Mesendoderm (in vitro differentiated cells): ENCODE measurements at places on chromosomes 7 and 10.

- no peak for DNase-seq
These were observed 265.3 kb upstream of the LRGUK start for GRCh38 chr7:133861876-133862275.

DNA sequence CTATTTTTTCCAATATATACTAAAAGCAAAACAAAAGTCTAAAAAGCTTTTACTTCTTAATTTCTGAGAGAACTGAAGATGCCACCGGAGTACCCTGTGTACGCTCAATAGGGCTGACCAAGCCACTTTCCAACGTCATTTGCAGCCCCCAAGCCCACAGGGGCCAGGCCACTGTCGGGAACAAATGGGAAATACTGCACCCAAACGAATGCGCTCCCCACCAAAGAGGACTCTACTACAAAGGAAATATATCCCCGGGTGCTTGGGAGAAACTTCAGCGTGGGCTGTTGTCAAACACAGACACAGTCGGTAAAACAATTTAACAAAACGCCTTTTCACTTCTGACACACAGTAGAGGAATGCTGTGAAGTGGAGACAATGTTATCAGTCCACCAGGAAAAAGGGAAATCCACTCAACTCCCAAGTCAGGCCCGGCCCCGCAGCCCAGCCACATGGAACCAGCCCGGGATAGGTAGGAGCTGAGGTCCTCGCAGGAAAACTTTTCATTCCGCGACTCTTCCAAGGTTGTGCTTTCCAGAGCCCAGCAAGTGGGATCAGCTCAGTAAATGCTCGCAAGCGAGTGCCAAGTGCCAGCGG lies 1.4 kb downstream of the PARD3 start:
- peak; percentile 70 for DNase-seq

GRCh38 chr7:86339051-86339450 lies 304.7 kb upstream of the GRM3 start:
- peak; percentile 38 for DNase-seq

DNA sequence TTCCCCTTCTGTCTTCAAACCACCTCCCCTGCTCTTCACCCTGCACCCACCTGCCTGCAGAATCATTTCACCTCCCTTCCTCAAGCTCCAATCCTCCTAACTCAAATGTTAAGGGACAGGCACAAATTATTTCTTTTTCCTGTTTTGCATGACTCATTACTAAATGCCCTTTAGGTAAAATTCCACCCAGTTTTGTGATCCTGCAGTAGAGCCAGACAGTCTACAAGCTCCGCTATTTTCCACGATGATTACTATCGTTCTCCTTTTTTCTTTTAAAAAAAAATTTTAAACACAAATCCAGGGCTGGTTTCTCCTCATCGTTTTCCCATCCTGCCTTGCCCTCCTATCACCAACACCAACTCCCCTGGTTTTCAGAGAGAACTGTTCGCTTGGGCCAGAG lies 186.8 kb upstream of the YAE1 start:
- no peak for DNase-seq

DNA sequence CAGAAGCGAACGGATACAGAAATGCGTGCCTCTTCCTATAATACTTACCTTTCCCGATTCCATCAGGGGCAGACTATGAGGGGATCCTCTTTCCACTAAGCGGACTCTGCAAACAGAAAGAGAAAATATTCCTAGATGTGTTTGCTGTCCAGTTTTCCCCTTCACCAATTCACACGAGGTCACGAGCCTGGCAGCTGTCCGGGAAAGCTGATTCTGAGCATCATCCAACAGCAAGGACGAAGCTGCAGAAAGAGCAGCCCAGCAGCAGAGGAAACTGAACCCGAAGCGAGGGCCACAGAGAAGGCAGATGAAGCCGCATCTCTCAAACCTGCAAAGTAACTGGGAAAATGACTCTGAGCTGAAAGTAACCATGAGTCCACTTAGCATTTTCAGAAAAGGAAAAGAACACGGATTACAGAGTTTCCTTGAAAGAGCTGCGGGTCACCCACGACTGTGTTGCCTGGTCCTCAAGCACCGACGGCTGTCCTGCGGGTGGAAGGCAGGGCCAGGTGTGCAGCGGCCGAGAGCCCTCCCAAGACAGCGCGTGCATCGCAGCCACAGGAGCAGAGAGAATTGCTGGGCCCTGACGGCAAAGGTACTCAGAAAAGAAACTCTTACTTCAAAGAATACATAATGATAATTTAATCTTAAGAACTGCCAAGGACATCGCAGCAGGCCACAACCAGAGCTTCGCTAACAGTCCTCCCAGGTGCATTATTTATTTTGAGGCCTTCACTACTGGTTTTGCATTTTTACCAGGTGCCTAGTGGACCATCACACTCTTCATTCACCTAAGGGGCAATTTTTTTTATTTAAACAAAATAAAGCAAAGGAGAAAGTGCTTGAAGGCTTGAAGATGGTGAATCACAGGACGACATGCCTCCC lies 153.3 kb downstream of the ZMYND11 start:
- DNase-seq: no peak

- peak; percentile 67 for DNase-seq
These were observed 464 bp downstream of the DENND2A start for GRCh38 chr7:140640060-140640637.

GRCh38 chr10:24255115-24255880 lies 46.4 kb downstream of the KIAA1217 start:
- peak; percentile 70 for DNase-seq

DNA sequence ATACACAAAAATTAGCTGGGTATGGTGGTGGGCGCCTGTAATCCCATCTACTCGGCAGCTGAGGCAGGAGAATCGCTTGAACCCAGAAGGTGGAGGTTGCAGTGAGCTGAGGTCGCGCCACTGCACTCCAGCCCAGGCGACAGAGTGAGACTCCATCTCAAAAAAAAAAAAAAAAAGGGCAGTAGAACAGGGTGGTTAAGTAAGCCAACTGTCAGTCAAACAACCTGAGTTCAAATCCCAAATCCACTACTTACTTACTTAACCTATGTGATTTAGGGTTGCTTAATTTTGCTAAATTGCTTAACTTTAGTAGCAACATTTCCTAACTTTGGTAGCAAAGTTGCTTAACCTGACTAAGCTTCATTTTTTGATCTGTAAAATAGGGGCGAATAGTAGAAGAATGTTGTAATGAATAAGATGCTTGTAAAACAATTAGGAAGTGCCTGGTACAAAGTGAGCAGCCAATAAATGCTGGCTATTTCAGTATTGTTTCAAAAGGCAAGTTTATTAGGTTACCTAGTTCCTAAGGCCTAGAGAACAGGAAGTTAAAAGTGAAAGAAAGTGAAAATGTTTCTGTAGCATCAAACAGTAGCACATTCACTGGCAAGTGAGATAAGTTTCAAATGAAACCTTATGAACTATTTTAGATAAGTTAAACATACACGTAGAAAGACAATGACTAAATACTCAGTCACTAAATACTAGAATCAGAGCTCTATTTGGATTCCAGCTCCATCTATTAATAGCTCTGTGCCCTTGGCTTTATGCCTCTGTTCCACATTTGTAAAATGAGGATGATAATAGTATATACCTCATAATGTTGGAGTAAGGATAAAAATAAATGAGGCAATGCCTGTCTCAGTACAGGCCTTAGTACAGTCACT lies 64.3 kb downstream of the HOXA1 start:
- no peak for DNase-seq

- peak; percentile 32 for DNase-seq
These were observed 72.1 kb downstream of the PTEN start for GRCh38 chr10:87935290-87936141.

- DNase-seq: no peak
These were observed 189.3 kb downstream of the ABCA13 start for GRCh38 chr7:48360574-48360973.

- no peak for DNase-seq
These were observed 17.3 kb downstream of the CAMK2B start for GRCh38 chr7:44307905-44308595.

DNA sequence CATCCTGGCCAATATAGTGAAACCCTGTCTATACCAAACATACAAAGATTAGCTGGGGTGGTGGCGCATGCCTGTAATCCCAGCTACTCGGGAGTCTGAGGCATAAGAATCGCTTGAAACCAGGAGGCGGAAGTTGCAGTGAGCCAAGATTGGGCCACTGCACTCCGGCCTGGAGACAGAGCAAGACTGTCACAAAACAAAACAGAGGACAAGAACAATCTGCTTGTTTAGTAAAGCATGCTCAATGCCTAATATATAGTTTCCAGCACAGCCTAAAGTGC lies 1.8 kb upstream of the SEC24C start:
- no peak for DNase-seq

DNA sequence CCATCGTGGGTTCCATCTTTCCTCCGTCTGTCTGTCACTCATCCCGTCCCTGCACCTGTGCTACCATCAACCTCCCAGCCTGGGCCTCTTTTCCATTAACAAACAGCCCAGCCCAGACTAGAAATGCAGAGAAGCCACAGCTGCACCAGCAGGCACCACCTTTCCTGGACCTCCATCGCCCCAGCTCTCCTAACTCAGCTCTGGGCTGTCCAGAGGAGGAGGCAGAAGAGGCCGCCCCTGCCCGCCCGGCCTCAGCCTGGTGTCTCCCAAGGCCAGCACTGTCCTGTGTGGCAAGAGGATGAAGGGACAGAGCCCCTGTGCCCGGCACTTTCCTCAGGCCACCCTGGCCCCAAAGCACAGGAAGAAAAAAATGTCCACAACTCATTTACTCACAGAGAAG lies 225.6 kb downstream of the PTPRN2 start:
- no peak for DNase-seq

DNA sequence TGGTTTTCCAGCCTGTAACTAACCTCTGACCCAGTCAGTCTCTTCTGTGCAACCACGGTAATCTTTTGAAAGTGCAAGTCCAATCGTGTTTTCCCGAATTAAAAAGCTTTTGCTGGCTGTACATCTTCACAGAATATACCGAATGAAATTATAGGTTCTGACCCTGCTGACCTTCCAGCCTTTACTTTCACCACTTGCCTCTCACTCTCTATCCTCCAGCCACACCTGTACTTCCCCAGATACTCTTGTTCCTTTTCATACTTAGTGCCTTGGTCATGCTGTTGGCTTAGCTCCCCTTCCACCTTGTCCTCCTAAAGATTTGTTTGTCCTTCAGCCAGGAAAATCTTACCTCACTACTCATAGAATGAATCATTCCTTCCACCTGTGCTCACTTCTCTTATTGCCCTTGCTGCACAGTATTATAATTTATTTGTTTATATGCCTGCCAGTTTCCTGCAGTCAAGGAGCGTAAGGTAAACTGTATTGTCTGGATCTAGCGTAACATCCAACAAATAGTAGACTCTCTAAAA lies 2.3 kb upstream of the PNPLA8 start:
- DNase-seq: no peak

GRCh38 chr7:111159426-111159825 lies 68.5 kb downstream of the LRRN3 start:
- DNase-seq: no peak

DNA sequence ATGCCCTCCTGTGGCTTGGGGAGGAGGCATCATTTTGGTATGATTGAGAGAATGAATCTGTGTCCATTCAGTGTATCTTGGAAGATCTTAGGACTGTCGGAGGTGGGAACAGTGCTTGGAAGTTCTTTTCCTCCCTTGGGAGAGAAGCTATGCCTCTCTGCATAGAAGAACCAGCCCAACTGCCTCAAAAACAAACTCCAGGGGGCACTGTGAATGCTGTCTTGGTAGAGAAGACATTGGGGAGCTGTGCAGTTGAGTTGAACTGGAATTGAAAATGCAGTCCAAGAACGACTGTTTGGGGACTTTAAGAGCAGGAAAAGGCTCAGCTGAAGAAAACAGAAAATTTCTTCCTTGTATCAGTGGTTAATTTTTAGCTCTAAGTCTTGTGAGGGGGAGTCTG lies 4.9 kb upstream of the GJD4 start:
- peak; percentile 28 for DNase-seq

DNA sequence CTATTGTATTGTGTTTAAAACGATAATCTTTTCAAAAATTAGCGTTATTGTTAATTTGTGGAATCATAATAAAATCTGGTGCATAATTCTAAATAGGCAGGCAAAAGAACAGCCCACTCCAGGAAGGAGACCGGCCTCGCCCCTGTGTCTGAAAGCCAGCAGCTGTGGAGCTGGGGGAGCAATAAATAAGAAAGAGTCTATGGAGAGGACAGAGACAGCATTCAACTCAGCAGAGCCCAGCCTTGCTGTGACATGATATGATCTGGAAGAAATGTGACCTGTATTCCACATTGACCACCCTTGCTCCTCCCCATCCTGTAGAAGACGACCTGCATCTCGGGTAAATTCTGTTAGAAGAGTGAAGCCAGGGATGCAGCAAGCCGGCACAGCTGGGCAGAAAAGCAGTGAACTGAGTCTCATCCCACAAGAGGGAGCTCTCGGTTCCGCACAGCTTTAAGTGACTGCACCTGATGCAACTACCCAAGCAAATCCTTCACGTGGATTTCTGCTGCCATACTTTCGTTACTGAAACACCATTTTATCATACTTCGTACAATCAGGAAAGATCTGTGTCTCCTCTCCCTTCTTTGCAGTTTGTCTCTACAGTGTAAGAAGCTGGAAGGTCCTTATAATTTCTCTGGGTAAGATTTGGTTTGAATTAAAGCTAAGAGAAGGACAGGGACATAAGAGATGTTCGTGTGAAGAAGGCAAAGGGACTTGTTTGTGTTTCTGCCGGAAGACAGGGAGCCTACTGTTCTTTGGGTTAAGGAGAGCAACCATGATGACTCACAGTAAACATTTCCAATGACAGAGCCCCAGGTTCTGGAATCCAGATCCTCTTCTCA lies 427.1 kb downstream of the GPAM start:
- peak; percentile 91 for DNase-seq

- no peak for DNase-seq
These were observed 134.1 kb upstream of the KLF14 start for GRCh38 chr7:130868139-130868538.

GRCh38 chr10:47309408-47310089 lies 9.6 kb downstream of the GDF10 start:
- peak; percentile 37 for DNase-seq
